ENCODE measurements at places on chromosomes 2 and 18. TPM values are rescaled to one million over a fixed set of nuclear protein-coding genes. Genes with fewer than 3 reads are reported as not detected.

DNER gene
- total RNA-seq, result not detected

BIRC6 gene
- total RNA-seq, result 123 TPM

NYAP2 gene
- not detected for total RNA-seq

PPP1R1C gene
- total RNA-seq, result not detected

RNU2-63P gene
- 16.7 TPM for total RNA-seq

MYO5B gene
- 0.27 TPM for total RNA-seq

HOXD12 gene
- total RNA-seq, result not detected

RIT2 gene
- total RNA-seq, result not detected

IER3IP1 gene
- total RNA-seq, result 13.2 TPM

CAPN13 gene
- not detected for total RNA-seq
